Upper lobe of left lung (tissue), 6 donors: ENCODE measurements at places on chromosomes 7 and 10. TPM values are rescaled to one million over a fixed set of nuclear protein-coding genes. Genes with fewer than 3 reads are reported as not detected.
A peak's percentile ranks its signal among the peaks of the same experiment; 100 is the strongest.

Gene FRMD4A
- total RNA-seq = 41.2 TPM

Gene MBL2
- total RNA-seq = not detected

Gene NME8
- not detected for total RNA-seq

Gene ZNF425
- total RNA-seq = 2.4 TPM

DNA sequence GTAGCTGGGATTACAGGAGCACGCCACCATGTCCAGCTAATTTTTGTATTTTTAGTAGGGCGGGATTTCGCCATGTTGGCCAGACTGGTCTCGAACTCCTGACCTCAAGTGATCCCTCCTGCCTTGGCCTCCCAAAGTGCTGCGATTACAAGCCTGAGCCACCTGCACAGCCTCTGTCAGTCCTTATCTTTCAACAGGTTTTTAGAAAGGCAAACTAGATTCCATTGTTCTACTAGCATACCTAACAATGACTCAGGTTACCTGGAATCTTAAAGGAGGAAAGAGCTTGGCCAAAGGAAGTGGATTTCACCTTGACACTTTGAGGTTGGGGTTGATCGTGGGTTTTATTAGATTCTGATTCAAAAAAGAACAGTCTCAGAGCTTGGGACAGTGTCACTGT, 3.2 kb downstream of the ABCC2 start:
- H3K27ac ChIP-seq = no peak overlapping the region
- DNase-seq = no peak
- H3K4me1 ChIP-seq = no peaks in the 10 kb centered on the region
- no peaks in the 10 kb centered on the region for H3K27me3 ChIP-seq
- no peak overlapping the region for H3K4me3 ChIP-seq
- no peaks in the 10 kb centered on the region for H3K36me3 ChIP-seq

DNA sequence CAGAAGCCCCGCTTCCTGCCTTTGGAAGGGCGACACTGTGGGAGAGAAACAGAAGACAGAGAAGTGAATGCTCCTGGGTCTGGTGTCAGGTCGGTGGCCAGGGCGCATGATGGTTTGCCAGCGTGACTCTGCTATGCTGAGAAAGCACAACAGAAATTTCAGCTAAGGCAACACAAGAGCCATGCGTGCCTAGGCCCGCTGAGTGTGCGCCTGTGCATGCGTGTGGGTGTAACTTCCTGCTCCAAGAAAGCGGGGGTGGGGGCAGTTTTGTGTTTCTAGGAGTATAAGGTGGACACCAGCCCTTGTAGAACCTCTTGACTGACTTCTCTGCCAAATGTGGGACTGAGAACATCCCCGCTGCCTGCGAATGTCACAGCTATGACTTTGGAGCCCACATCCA, 6.2 kb downstream of the IGFBP3 start:
- H3K27ac ChIP-seq = no peak overlapping the region
- H3K4me1 ChIP-seq = peaks cover 5% of the 10 kb centered on the region
- no peak overlapping the region for H3K4me3 ChIP-seq
- no peak for DNase-seq
- H3K27me3 ChIP-seq = no peaks in the 10 kb centered on the region

Gene AGBL3
- total RNA-seq = 1.6 TPM

DNA sequence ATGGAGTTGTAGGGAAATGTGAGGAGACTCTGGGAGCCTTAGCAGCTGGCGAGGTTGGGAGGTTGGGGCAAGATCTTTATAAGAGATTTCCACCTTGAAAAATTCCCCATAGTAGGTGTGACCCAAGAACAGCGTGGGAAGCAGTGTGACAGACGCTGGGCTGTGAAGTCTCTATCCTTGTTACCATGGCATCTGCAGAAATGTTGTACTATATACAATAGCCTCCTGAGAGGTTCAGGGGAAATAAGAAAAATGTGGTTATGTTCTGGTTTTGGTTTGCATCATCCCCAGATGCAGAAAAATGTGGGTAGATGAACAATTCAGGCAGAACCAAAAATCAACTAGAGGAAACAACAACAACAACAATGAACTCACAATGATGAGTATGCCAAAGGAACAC, 498.6 kb downstream of the SH2D4B start:
- no peaks in the 10 kb centered on the region for H3K36me3 ChIP-seq
- no peaks in the 10 kb centered on the region for H3K27me3 ChIP-seq
- no peak overlapping the region for H3K27ac ChIP-seq
- no peak for DNase-seq
- no peak overlapping the region for H3K4me3 ChIP-seq

GRCh38 chr7:38673795-38674194, 42.6 kb upstream of the AMPH start:
- no peaks in the 10 kb centered on the region for H3K27me3 ChIP-seq
- H3K27ac ChIP-seq = peak overlapping the region; percentile 48
- DNase-seq = peak; percentile 41
- no peak overlapping the region for H3K4me3 ChIP-seq

DNA sequence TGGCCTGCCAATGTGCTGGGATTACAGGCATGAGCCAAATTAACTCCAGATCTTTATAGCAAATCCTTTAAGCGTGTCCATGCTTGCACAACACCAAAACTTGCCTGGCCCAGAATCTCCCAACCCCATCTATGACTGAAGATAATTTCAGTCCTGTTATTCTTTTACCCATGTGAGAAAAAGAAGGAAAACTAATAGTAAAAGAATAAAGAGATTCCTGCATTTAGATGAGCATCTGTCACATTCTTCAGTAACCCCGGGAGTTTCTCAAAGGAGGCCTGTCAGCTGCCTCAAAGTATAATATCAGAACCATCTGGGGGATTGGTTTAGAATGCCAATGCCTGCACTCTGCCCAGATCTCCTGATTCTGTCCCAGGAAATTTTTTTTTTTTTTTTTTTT, 158.1 kb upstream of the KMT2E start:
- no peak overlapping the region for H3K27ac ChIP-seq
- no peaks in the 10 kb centered on the region for H3K4me1 ChIP-seq
- no peak for DNase-seq
- H3K4me3 ChIP-seq = no peak overlapping the region

GRCh38 chr7:152103691-152104090, 78.2 kb downstream of the GALNT11 start:
- no peaks in the 10 kb centered on the region for H3K27me3 ChIP-seq
- DNase-seq = no peak
- peaks cover 14% of the 10 kb centered on the region for H3K36me3 ChIP-seq

DNA sequence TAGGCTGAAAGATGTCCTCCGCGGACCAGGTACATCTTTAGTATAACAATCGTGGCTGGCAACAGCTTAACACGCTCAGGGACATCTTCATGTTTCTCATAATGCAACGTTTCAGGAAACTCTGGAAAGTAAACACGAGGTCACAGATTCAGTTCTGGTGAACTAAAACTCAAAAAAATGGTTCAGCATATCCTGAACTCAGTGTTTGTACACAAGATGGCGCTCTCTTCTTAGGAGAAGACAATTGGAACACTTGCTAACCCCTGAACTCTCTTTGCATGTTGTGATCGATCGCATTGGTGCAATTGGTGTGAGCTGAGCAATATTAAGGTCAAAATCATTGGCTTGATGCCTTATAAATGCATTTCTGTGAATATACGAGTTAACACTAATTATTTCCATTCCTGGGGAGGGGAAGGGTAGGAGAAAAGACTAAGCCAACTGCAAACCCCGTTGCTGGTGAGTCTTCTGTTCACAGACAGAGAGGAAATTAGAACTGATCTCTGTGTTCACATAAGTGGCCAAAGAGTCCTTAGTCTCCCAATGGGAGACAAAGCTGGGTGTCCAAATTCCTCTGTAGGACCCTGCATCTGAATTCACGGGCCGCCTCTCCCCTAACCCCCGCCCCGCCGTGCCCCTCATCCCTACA, 52.6 kb upstream of the FAM180A start:
- peak; percentile 38 for DNase-seq
- H3K4me3 ChIP-seq = no peak overlapping the region
- H3K36me3 ChIP-seq = no peaks in the 10 kb centered on the region
- no peak overlapping the region for H3K27ac ChIP-seq

DNA sequence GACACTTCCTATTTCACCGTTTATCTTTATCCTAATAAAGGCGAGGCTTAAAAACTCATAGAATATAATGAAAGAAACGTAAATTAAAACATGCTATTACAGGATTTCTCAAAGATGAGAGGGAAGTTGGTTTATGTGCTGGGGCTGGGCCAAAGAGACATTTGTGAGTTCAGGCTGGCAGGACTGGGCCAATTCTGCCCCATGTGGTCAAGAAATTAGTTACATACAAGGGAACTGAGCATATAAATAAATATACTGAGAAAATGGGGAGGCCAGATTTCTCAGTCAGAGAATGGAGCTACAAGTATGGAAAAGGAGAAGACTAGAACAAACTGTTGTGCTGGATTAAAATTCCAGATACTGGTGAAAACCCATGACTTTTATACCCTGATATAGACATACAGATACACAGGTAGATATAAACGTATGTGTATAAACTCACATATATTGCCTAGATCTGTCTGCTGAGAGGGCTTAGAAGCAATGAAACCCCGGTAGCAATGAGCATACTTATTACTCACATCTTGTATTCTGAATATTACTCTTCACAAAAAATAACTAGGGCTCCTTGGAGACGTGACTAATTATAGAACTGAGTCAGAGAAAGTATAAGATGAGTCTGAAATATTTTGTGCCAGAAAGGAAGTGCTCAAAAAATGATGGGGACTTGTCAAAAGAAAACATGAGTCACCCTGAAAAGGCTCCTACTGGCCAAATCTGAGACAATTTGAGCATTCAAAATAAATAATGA, 155.7 kb upstream of the FGFR2 start:
- H3K27me3 ChIP-seq = no peaks in the 10 kb centered on the region
- H3K27ac ChIP-seq = no peak overlapping the region
- no peak for DNase-seq
- H3K4me3 ChIP-seq = no peak overlapping the region

Gene FOXI2
- 0.10 TPM for total RNA-seq

GRCh38 chr7:139603896-139604295, 80.4 kb downstream of the CLEC2L start:
- DNase-seq = no peak
- H3K36me3 ChIP-seq = peaks cover 8% of the 10 kb centered on the region
- H3K4me1 ChIP-seq = no peaks in the 10 kb centered on the region
- no peak overlapping the region for H3K4me3 ChIP-seq
- no peaks in the 10 kb centered on the region for H3K27me3 ChIP-seq

Gene RASA4
- 55.4 TPM for total RNA-seq

Gene GSTO1
- total RNA-seq = 43.3 TPM

DNA sequence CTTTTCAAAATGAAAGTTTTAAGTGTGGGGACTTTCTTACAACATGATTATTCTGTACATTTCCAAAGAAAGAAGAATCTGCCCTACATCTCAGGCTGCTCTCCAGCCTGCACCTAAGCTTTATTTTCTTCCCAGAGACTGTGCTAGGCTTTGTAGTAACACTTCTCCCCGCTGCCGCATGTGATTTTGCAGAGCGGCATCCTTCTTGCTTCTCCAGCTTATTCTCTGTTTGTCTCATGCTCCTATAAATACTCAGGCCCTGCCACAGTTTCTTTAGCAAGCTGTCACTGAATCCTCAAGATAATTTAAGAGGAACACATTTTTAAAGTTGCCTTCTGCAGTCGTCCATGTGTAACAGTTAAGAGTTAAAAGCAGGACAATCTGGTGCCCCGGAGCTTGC, 53.5 kb downstream of the INSYN2A start:
- H3K36me3 ChIP-seq = no peaks in the 10 kb centered on the region
- no peak for DNase-seq
- no peak overlapping the region for H3K27ac ChIP-seq
- no peaks in the 10 kb centered on the region for H3K4me1 ChIP-seq
- no peak overlapping the region for H3K4me3 ChIP-seq
